ENCODE measurements at places on chromosomes 12 and 14. TPM values are rescaled to one million over a fixed set of nuclear protein-coding genes. Genes with fewer than 3 reads are reported as not detected.

Gene MANSC4
- 0.95 TPM for polyA plus RNA-seq

DNA sequence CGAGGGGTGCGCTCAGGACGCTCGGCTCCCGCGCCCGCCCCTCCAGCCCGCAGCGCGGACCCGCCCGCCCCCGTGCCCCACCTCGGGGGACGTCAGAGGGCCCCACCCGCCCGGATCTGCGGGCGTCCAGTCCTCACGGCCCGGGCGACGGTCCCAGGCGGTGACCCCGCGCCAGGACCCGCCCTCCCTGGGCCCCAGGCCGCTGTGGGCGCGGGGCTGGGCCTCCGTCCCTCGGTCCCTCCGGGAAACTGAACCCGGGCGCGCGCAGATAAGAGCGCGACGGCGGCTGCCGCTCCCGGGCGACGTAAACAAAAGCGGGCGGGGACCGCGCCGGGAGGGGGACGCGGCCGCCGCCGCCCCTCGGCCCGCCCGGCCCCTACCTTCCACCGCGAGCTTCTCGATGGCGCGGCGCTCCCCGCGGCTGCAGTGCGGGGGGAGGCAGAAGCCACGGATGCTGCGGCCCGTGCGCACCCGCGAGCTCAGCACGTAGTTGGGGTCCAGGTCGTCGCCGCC is 1.1 kb downstream of the CKB start:
- DNase-seq, result no peak

- no peak for DNase-seq
These were observed 27.8 kb downstream of the BEGAIN start for GRCh38 chr14:100559455-100559854.

DNA sequence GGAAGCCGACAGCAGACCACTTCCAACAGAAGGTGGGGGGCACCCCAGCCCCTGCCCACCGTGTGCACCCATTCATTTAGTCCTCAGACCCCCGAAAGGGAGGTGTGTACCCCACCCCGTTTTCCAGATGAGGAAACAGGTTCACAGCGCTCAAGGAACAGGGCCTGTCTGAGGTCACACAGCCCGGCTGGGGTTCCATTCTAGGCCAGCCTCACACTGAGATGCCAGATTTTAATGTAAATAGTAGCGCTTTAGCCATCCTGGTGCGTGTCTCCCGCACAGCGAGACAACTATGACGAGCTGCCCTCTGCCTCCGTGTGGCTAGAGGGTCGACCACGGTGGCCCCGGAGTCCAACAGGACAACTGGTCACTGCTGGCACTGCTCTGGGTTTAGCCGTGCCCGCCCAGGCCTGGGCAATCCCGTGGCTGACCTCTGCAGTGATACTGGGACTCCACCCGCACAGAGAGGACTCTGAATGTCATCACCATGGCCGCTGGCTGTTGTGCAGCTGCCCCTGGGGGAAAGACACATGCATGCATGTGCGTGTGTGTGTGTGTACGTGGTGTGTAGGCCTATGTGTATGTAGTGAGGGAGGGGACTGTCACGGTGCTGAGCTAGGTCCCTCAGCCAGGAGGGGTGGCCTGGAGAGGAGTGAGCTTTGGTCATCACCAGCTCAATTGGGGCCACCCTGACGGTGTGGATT is 31.6 kb downstream of the BEGAIN start:
- DNase-seq, result no peak

- DNase-seq, result no peak
These were observed 169.9 kb downstream of the KTN1 start for GRCh38 chr14:55749946-55750345.

GRCh38 chr12:128763395-128763794 is 60.4 kb downstream of the SLC15A4 start:
- no peak for DNase-seq

GRCh38 chr14:58942516-58942915 is 246.0 kb upstream of the DAAM1 start:
- DNase-seq, result no peak

- no peak for DNase-seq
These were observed 358.8 kb downstream of the GLT1D1 start for GRCh38 chr12:129211862-129212630.

Gene GPX2
- 1.1 TPM for polyA plus RNA-seq
